NB4 (cell line): ENCODE measurements at places on chromosomes 6 and 20.

- DNase-seq = no peak
Observed at GRCh38 chr6:141464490-141464889, 668.2 kb upstream of the GJE1 start.

- DNase-seq = no peak
Observed at GRCh38 chr6:117548797-117549301, 53.5 kb downstream of the GOPC start.

GRCh38 chr20:19886661-19887288, 128.7 kb downstream of the RIN2 start:
- no peak for DNase-seq

GRCh38 chr6:108102965-108103364, 28.4 kb upstream of the OSTM1 start:
- peak; percentile 36 for DNase-seq

GRCh38 chr20:33897313-33897912, 86.3 kb downstream of the CHMP4B start:
- DNase-seq = peak; percentile 36

GRCh38 chr20:16514140-16514539, 59.1 kb downstream of the KIF16B start:
- no peak for DNase-seq

DNA sequence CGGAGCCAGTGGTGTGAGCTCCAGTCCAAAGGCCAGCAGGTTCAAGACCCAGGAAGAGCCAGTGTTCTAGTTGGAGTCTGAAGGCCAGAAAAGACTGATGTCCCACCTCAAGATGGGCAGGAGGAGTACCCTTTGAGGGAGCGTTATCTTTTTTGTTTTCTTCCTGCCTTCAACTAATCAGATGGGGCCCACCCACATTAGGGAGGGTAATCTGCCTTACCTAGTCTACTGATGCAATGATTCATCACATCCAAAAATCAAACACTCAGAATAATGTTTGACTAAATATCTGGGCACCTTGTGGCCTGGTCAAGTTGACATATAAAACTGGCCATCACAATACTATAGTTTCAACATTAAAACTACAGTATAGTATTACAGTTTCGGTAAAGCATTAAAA, 19.7 kb downstream of the ZKSCAN3 start:
- DNase-seq = no peak

DNA sequence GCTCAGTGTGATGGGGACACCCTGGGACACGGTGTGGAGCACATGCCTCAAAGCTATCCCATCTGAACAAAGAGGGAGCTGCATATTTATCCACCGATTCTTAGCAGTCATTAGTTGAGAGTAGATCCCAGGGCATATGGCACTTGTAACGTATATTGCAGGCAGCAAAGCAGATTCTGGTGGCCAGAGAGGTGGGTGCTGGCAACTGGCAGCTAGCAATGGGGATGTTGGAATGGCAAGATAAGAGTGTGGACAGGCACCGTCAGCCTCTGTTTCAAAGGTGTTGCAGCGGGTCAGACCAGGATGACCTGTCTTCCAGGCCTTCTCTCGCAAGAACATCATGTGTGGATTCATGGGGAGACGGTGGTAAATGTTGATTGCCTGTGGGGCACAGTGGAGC, 287.8 kb upstream of the RNF24 start:
- no peak for DNase-seq

DNA sequence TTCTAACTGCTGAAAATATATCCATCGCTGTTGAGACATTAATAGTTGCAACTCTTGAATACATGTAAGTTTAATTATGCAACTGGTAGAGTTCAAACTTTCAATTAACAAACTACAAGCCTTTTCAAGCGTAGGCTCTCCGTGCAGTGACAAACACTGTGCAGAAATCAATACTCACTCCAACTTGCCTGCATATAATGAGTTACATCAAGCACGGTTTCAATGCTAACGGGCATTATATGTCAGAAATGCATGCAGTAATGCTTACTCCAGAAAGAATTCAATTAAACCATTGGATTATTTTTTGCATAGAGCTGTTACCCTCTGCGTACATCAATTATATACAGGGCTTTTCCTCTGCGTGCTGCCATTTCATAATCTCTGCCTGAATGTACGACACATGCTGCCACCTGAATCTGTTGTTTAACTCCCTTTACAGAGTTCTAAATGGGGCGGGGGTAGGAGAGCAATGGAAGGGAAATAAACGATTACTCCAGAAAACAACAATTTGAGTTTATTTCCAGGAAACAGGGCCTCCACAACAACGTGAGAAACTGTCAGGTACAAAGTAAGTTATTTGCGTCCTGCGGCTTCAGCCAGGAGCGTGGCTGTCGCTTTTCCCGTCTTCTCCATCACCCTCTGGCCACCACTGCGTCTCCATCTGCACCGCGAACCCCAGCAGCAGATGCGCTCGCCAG, 1.8 kb downstream of the PTPRK start:
- no peak for DNase-seq

- peak; percentile 89 for DNase-seq
Observed at GRCh38 chr6:108559097-108559883, 1.4 kb upstream of the FOXO3 start.

DNA sequence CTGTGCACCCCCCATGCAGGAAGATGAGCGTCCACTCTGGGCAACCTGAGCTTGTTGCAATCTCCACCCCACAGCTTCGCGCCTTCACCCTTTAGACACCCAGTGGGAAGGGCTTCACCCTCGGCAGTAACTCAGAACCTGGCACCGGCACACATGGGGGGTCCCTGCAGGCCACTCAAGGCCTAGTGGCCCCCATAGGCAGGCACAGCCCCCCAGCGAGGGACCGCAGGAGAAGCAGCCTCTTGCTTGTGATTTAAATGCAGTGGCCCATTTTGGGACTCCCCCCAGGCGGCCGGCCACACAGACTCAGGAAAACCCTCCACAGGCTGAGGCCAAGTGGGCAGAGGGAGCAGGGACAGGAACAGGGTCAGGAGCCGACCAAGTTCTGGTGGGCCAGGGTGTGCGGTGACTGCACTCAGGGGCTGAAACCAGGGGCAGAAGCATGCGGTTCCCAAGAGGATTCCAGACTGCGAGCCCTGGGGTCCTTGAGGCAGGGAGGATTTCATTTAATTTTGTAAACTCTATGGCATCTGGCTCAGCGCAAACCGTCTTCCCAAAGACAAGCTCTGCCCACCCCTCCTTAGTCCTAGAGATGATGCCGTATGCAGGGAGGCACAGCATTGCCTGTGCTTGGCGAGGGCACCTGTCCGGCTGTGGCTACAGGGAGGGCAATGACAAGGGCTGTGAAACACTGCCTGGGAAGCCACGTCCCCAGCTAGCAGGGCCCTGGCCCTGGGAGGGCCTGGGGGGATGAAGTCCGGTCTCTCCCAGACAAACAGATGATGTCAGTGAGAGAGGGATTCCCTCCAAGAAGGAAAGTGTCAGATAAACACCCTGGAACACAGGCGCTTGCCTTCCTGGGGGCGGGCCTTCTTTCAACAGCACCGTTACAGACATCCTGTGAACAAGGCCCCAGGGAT, 52.9 kb upstream of the GPR31 start:
- no peak for DNase-seq

- DNase-seq = no peak
Observed at GRCh38 chr6:158514991-158515390, 44.9 kb upstream of the TMEM181 start.

DNA sequence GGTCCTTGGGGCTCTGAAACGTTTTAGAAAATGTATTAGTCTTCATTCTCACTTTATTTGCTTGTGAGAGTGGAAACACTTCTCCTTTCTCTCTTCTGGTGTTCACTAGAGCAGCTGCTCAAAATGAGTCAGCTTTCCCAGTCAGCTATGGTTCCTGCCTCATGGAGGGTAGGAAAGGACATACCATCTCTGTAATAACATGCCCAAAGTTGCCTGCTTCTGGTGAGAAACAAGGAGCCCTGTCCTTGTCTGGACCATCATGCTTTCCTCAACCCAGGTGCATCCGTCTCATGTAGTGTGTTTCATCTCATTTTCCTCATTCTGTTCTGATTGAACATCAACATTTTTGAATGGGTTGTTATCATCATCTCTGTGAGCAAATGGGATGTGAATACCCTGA, 17.1 kb upstream of the TINAG start:
- peak; percentile 30 for DNase-seq

GRCh38 chr6:121830736-121831135, 395.3 kb downstream of the GJA1 start:
- no peak for DNase-seq

GRCh38 chr6:112117554-112117953, 30.2 kb downstream of the FAM229B start:
- DNase-seq = peak; percentile 54

DNA sequence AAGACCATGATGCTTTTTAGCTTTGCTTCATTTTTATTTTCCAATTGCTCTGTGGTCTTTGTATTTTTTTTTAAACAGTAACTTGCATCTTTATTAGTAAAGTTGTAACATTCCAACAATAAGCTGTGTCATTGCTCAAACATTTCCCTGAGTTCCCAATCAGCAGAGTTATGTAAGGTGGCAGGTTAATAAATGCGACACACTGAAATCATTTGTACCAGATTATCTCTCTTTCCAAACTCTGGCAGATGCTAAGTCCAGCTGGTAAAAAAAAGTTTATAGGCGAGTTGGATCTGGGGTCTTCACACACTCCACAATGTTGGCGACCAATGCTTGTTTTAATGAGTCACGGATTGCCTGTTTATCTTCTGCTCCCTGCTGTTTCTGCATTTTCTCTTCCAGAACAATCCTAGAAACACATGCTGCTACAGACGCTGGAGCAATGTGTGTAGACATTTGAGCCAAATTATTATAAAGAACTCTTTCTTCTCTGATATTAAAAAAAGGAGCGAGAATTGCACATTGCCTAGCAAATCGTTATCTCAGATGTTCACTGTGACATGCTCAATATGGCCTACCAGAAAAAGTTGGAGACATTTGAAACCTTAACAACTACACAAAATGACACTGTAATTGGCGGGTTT, 113.6 kb upstream of the IFNGR1 start:
- no peak for DNase-seq

- no peak for DNase-seq
Observed at GRCh38 chr20:14522595-14522994, 185.2 kb upstream of the FLRT3 start.

DNA sequence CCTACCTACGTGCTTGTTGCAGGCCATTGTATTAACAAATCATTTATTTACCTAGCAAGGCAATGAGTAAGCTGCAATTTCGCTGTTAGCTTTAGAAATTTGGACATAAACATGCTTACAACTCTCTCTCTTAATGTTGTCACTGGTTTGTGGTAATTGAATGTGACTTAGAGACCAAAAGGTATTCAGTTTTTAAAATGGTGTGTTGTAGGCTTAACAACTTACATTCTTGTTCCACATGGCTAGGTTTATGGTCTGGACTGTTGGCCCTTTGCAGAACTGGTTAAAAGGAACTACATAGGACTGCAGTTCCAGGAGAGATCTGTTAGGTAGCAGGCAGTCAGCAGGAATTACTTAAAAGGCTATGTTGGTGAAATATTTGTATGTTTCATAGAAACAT, 10.3 kb upstream of the CTAGE9 start:
- DNase-seq = no peak

- DNase-seq = no peak
Observed at GRCh38 chr20:10228330-10228729, 9.7 kb downstream of the SNAP25 start.

GRCh38 chr6:161163466-161164181, 110.2 kb downstream of the AGPAT4 start:
- no peak for DNase-seq

DNA sequence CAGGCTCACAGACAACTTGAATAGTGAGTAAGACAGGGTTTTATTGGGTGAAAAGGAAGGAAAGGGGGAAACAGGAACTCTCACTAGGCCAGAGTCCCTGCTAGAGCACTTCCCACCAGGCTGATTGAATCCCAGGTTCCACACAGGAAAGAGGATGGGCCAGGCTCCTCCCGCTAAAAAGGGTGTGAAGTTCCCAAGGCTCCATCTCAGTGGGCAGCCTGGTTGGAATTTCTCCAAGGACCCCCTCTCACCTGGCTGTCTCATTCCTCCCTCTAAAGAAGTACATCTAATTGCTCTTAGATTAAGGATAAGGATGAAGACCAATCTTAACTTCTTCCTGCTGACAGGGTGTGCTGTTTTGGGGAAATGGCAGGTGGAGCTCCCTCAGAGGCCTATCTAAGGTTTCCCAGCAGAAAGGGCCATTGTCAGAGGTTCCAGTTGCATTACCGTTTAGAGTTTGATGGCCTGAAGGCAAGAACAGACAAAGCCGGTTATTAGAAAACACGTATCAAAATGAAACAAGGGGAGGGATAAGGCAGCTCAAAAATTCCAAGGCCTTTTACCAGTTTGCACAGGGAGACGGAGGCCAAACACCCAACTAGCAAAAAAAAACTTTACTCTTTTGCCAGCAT, 21.5 kb downstream of the COL19A1 start:
- DNase-seq = no peak

GRCh38 chr6:45462190-45463134, 84.7 kb upstream of the SUPT3H start:
- DNase-seq = no peak

DNA sequence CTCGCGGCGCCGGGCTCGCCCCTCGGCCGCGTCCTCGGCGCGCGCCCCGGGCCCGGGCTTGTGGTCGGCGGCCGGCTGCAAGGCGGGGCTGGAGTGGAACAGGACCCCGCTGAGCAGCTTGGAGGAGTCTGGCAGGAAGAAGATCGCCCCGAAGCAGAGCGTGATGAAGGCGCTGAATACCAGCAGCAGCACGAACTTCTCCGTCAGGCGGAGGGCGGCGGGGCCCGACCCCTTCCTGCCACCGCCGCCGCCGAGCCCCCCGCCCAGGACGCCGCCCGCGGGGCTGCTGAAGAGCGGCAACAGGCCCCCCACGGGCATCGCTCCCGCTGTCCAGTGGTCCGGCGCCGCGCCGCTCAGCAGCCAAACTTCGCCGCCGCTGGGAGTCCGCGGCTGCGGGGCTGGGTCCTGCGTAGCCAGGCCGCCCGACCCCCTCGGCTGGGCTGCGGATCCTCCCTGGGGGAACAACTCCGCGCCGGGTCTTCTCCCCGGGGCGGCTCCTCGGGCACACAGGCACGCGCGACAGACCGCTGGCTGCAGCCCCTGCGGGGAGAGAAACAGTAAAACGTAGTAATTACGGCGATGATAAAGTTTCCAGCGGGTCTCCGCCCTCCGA, 707 bp downstream of the MAN1A1 start:
- no peak for DNase-seq

- no peak for DNase-seq
Observed at GRCh38 chr6:40520678-40521077, 66.5 kb downstream of the LRFN2 start.

DNA sequence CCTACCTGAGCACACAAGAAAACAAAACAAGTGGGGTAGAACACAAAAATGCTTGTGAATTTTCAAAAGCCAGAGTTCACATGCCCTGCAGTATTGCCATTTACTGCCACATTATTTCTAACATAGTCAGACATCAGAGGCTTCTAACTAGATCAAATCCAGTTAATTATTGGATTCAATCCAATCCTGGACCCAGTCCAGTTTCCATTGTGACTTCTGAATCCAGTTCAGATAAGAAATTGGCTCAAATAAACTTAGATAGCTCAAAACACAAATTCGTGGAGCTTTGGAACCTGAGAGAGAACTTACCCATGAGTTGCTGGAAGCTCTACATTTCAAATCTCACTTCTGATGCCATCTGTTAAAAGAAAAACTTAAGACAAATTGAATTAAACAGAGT, 85.2 kb upstream of the ANKEF1 start:
- DNase-seq = no peak

GRCh38 chr6:123214433-123214832, 218.4 kb downstream of the CLVS2 start:
- DNase-seq = no peak

- no peak for DNase-seq
Observed at GRCh38 chr20:32842688-32843524, 15.8 kb upstream of the EFCAB8 start.

- DNase-seq = no peak
Observed at GRCh38 chr6:13827032-13827431, 12.7 kb upstream of the MCUR1 start.
